H7 (cell line): ENCODE measurements at places on chromosomes 5 and 9. TPM values are rescaled to one million over a fixed set of nuclear protein-coding genes. Genes with fewer than 3 reads are reported as not detected.

The RLN2 gene
- 0.28 TPM in 1 of 2 replicates, not detected in the other for total RNA-seq

The PRR16 gene
- total RNA-seq = 0.67 TPM in 1 of 2 replicates, not detected in the other

The SPATA31A5 gene
- total RNA-seq = not detected in 2 replicates

The HARS1 gene
- 45.3 and 46.6 TPM in 2 replicates for total RNA-seq

The SIT1 gene
- total RNA-seq = 0.69 and 2.3 TPM in 2 replicates

The TRIM14 gene
- 3.7 and 3.8 TPM in 2 replicates for total RNA-seq

The SH2D3C gene
- 0.26 and 0.42 TPM in 2 replicates for total RNA-seq

The PCDHGC3 gene
- total RNA-seq = 27.4 and 31.7 TPM in 2 replicates

The NUTM2F gene
- total RNA-seq = 0.69 TPM in 1 of 2 replicates, not detected in the other

The ZBTB34 gene
- total RNA-seq = 11.2 and 14.1 TPM in 2 replicates

The PCDHGA3 gene
- total RNA-seq = 0.14 TPM in 1 of 2 replicates, not detected in the other

The TRAF1 gene
- total RNA-seq = 0.97 and 1.4 TPM in 2 replicates

The ASS1 gene
- total RNA-seq = 77.0 and 81.5 TPM in 2 replicates

The SLC1A1 gene
- total RNA-seq = 5.2 and 11.6 TPM in 2 replicates

The ELAVL2 gene
- total RNA-seq = 14.2 and 25.9 TPM in 2 replicates

The BAAT gene
- total RNA-seq = 0.10 TPM in 1 of 2 replicates, not detected in the other

The SNCB gene
- 4.7 and 7.2 TPM in 2 replicates for total RNA-seq
